ENCODE measurements at places on chromosomes 1 and 21.
A peak's percentile ranks its signal among the peaks of the same experiment; 100 is the strongest.

GRCh38 chr1:76786222-76786621 is 81.1 kb upstream of the ST6GALNAC5 start:
- DNase-seq: no peak

DNA sequence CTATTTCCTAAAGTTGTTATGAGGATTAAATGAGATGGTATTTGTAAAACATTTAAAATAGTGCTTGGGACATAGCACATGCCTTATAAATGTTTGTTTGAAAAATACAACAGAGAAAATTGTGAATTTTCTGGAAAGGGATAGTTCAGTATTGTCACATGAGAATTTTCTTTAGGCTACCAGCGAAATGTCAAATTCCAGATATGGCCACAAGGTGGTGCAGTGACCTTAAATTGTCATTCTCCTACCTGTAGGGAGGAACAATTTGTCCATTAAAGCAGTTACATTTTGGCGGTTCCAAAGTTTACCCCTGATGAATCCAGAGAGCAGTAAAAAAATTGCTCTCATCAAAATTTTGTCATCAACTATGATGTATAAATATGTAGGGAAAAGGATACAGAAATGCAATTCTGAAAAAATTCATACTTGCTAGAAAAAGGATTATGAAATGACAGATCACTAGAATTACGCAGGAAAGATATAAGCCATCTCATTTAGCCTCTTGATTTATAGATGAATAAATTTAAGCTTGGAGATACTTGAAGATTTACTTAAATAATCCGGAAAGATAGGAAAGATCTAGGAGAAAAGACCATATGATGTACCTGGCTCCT is 50.2 kb upstream of the TSHB start:
- DNase-seq: peak; percentile 25

- DNase-seq: no peak
Observed at GRCh38 chr1:71086331-71086730, 5.5 kb upstream of the ZRANB2 start.

DNA sequence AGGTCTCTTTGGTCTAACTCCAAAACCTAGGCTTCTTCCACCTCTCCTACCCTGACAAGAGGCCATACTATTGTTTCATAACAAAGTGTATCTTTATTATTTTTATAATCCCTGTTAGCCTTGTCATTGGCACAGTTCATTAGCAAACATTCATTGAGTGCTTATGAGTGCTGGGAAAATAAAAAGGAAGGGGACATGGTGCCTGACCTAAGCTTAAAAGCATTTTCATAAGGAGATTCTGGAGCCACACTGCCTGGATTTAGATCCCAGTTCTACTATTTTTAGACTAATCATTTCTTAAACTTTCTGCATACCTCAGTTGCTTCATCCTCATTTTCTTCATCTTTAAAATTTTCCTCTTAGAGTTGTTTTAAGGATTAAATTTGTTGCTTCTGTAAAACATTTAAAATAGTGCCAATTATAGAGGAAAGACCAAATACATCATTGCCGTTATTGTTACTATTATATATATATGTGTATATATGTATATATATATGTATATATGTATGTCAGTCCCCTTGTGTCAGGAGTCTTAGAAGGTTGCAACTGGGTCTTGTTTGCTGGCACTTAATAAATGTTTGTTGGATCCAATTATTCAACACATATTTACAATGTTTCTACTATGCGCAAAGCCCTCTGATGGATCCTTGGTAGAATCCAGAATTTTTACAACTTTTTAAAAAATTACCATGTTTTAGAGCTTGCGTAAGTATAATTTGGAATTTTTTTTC is 250.9 kb upstream of the SGIP1 start:
- no peak for DNase-seq

- no peak for DNase-seq
Observed at GRCh38 chr1:150126811-150127210, 22.9 kb upstream of the PLEKHO1 start.

DNA sequence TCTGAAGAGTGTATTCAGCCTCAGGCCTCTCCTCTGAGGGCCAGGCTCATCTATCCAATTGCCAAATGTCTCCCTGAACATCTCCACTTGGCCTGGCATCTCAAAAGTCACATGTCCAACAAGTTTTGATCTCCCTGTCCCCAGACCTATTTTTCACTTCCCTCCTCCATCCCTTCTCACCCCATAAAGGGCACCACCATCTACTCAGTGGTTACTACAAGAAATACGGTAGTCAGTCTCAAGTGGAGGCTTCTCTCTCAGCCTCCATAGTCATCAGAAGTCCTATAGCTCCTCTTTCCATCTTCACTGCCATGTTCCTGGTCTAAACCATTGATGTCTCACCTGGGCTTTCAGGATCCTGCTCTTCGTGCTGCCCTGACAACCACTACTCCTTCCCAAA is 82.5 kb upstream of the EDN2 start:
- DNase-seq: no peak

DNA sequence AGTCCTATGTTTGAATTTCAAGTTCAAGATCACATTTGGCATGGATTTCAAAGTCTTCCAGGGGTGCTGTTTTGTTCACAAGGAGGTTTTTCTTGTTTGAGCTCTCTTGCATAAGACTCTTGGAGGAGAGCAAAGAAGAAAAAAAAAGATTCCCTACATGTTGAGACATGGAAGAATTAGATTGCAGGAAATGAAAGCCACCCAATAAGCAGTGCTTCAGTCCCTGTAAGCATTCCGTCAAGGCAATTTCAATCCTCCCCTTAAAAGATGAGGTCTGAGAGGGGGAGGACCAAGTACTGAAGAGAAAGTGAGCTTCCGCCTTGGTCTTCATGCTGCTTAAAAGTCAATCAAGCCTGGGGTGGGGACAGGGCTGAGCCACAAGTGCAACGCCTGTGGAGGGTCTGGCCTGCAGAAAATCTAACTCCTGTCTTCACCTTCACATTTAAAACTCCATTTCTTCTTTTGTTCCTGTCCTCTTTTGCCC is 50.2 kb downstream of the LPAR3 start:
- no peak for DNase-seq

DNA sequence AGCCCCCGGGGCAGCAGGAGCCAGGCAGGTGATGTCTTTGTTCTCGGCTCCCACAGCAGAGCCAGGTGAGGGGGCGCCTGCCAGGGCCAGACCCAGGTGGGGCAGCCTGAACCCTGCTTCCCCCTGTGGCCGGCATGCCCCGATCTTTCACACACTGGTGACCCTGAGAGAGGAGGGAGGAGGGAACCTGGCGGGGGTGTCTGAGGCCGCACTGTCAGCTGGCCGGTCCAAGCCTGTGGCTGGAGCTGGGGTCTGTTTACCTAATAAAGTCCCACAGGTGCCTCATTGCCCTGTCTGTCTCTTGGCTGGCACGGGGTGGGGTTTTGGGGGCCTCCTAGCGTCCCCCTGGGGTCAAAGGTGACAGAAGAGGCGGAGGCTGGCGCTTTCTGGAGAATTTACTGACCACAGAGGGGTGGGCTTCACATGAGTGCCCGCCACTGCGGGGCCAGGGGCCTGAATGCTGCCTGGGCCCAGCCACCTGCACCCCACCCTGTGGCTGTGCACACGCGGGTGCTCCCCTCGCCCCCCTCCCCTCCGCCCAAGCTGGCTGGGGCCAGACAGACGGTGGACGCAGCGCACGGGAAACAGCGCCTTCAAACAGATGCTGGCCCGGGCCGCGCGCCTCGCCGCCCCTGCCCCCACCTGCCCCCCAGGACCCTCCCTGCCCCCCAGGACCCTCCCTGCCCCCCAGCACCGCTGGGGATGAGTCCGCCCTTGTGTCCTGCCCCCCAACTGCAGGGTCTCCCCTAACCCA is 5.8 kb downstream of the TMEM240 start:
- no peak for DNase-seq

DNA sequence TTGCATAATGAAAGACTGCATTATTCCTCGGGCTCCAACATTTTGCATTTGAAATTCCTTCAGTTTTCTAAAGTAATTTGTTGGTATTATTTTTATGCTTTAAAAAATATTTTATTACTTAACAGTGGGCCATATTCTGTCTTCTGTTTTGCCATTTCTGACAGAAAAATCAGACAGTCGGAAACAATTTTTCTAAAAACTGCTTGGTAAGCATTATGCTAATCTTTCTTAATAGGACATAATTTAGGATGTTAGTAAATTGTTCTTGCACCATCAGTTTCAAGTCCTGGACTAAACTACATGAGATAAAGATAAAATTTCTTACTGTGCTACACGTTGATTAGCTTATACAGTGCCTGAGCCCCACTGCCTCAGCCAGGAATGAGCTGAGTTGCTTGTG is 11.2 kb downstream of the RGL1 start:
- DNase-seq: no peak
